Aortic smooth muscle cell (primary cell): ENCODE measurements at places on chromosomes 1 and 21. TPM values are rescaled to one million over a fixed set of nuclear protein-coding genes. Genes with fewer than 3 reads are reported as not detected.

Gene RIMS3
- under 0.01 and 0.06 TPM in 2 replicates for total RNA-seq

Gene KCNE2
- total RNA-seq: not detected in 2 replicates

Gene HES3
- total RNA-seq: not detected in 2 replicates

Gene COL24A1
- 0.87 and 1.2 TPM in 2 replicates for total RNA-seq

Gene PYHIN1
- not detected in 2 replicates for total RNA-seq

Gene AMPD1
- total RNA-seq: not detected in 2 replicates
